ENCODE measurements at places on chromosomes 5 and 9.

DNA sequence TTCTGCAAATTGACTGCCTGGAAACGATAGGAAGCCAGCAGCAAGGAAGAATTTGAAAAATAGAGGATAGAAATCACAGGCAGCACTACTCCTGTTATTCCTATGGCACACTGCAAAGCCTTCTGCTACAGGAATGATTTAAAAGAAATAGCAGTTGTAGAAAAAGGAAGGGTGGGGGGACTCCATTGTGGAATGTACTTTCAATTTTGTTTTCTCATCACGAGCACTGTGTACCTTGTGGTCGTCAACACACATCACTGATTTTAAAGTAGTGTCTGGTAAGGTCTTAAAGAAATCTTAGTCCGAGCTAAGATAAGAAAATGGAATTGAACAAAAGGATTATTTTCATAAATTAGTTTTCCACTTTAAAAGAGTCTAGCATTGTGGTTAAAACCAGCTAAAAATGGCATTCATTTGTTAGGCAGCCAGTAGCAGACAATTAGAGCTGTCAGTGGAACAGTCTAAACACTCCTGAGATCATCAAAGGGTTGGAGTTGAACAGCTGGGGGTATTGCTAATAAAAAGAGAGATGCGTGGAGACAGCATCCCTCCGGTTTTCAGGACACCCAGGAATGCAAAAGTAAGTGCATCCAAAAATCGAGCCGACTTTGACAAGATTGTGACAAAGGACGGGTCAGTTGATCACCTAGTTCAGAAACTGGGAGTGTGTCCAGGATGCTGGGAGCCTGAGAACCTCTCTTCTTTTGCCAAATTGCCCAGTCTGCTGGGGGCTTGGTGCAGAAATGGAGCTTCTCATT, 97.8 kb upstream of the WWC1 start:
- DNase-seq: no peak

GRCh38 chr5:160921-161802, 30.1 kb upstream of the LRRC14B start:
- no peak for DNase-seq

DNA sequence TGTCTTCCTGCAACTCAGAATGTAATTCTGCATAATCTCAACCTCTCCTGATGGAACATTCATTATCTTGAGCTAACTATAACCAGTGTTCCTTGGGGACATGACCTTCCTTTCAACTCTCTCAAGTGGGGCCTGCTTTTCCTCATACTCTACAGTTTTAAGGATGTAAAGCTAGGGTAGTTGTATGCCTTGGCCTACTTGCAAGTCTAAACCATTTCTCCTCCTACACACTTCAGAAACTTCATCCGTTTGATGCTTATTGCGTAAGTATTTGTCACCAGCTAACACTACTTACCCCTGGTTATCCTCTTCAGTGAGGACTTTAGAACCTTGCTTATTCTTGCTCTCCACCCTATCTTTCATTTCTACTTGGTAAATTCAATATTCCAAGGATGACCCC, 548.9 kb downstream of the HINT1 start:
- DNase-seq: no peak

- no peak for DNase-seq
Measured at GRCh38 chr5:32520972-32521371, 64.4 kb upstream of the SUB1 start.

DNA sequence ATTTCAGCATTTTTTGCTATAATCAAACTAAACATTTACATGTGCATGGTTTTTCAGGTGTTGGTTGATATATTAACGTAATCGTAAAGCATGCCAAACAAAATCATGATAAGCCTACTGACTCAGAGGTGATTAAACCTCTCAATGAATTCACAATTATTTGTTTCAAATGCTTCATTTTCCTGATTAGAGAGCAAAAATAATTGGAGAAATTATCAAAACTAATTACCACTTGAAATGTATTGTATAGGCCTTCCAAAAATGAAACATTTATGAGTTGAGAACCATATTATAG, 45.7 kb upstream of the JMY start:
- no peak for DNase-seq

GRCh38 chr5:136906545-136906944, 541.2 kb upstream of the TRPC7 start:
- DNase-seq: no peak

DNA sequence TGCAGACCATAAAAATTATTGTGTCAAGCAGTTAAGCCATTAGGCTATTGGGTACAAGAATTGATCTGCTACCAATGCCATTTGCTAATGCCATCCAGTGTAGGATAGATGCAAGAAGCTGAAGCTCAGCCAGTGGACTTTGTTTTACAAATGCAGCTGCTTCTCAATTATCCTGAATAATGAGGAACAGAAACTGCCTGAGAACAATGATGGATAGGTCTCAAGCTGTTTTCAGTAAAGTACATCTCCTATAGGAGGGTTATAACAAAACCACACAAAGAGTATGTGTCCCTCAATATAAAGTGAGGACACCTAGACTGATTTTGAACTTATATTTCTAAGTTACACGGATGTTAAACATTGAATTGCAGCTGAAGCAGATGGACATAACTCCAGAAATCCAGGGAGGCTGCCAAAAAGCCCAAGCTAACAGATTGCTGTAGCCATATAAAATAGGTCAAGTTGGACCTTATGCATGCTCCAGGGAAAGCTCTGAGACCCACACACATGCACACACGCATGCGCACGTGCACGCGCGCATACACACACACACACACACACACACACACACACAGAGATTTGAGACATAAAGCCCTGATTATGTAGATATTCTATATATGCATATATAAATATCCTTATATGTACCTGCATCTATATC, 482.7 kb upstream of the CD180 start:
- DNase-seq: no peak

- DNase-seq: no peak
Measured at GRCh38 chr5:17426104-17426749, 71.8 kb upstream of the TAF11L2 start.

DNA sequence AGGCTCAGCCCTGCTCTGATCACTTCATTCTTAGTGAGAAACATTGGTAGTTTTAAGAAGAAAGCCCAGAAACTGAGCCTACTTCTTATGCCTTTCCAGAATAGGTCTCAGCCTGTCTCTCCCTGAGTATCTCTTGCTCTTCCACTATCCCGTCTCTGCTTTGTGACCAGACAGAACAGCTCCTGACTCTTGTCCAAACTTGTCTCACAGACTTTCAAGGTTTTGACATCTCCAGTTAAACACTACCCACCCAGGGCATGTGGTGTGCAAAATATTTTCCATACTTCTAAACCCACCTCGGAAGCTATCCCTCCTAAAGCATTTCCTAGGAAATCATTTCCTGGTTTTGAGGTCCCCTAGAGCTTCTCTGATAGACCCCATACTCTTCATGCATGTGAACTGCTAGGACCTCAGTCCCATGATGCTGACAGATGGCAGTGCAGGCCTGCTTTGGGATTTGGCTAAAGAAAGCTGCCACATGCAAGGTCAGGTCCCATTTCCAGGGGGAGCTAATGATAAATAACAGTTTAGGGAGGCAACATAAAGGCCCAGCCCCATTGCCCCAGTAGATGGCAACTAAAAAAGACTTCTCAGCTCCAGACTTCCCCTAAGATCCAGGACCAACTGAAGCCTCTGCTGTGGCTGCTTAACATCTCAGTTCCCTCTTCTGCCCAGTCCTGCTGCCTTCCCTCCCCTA, 211.5 kb downstream of the MED10 start:
- no peak for DNase-seq

DNA sequence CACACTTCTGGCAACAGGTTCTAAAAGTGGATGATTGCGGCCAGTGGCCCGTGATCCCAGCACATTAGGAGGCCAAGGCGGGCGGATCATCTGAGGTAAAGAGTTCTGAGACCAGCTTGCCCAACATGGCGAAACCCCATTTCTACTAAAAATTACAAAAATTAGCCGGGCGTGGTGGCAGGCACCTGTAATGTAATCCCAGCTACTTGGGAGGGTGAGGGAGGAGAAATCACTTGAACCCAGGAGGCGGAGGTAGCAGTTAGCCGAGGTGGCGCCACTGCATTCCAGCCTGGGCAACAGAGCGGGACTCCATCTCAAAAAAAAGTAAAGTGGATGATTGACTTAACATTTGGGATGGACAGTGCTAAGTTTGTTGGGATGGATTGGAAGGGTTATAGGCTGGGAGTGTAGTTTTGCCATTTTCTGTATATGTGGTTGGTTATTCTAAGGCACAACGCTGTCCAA, 3.4 kb downstream of the MATR3 start:
- DNase-seq: no peak

DNA sequence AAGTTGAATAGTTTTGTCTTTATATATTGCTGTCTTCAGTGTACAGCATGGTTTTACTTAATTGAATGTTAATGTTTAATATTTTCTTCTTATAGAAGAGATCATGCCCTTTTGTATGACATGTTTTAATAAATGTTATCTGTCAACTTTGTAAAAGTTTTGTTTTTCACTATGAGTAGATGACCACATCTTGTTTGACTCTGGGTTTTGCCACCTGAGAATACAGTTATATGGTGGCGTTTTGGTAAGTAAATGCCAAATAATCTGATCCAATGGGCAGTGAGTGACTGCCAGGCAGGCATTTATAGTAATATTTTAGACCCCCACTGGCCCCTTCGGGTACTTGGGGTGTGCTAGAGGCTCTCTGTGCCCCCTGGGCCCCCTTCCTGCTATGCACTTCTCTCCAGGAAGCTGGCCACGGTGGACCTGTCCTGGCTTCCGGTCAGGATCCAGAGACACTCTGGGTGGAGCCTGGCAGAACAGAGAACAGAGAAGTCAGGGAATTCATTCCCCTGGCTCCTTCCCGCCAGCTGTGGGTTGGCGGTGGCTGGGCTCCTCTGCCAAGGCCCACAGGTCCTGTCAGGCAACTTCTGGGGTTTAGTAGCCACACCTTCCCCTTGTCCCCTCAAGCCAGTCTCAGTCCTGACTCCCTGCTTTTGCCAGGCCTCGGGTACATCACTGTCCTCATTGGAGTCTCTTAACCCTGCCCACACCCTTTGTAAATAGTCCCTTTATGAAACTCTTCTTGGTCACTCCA, 22.2 kb upstream of the ZBTB34 start:
- DNase-seq: no peak

DNA sequence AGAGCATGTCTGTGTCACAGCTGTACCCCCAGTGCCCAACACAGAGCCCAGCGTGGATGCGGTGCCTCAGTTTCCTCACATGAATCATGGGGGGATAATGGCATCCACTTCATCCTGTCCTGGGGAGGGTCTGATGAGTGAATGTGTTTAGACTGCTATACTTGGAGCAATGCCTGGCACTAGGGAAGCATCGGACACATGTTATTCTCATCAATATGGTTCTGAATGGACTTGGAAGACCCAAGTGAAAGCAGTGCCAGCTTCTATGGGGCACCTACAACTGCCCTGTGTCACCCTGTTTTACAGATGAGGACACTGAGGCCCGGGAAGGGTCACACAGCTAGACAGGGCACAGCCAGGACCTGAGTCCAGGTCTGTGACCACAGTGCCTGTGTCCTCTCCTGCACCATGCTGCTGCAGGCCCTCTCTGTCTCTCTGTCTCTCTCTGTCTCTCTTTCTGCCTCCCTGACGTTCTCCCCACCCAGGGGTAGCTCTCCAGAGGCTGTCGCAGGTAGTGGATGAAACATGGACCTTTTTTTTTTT, 42.3 kb upstream of the NEK6 start:
- no peak for DNase-seq

GRCh38 chr9:133067006-133067405, 5.2 kb downstream of the CEL start:
- DNase-seq: no peak

DNA sequence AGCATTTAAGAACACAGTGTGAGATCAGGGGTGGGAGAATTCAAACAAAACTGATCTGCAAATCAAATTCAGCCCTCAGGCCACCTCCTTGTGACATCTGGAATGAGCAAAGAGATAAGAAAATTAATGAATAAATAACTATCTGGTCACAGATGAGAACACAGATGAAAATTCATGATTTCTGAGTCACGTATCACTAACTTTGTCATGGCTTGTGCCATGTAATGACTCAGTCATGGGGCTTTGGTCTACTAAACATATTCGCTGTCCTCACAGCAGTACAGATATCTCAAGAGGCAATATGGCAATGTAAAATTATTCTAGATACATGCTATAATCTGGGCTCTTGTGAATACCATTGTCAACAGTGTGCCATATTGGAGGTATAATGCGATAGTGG, 274.4 kb downstream of the MAN2A1 start:
- DNase-seq: no peak

DNA sequence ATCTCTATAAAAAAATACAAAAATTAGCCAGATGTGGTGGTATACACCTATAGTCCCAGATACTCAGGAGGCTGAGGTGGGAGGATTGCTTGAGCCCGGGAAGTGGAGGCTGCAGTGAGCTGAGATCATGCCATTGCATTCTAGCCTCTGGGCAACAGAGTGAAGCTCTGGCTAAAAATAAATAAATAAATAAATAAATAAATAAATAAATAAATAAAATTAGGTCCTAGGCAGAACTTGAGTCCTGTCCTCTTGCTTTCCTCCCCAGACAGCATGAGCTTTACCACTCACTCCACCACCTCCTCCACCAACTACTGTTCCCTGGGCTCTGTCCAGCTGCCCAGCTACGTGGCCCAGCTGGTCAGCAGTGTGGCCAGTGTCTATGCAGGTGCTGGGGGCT, 31.6 kb upstream of the SPZ1 start:
- DNase-seq: no peak

- no peak for DNase-seq
Measured at GRCh38 chr5:84585218-84585617, 200.5 kb upstream of the EDIL3 start.

DNA sequence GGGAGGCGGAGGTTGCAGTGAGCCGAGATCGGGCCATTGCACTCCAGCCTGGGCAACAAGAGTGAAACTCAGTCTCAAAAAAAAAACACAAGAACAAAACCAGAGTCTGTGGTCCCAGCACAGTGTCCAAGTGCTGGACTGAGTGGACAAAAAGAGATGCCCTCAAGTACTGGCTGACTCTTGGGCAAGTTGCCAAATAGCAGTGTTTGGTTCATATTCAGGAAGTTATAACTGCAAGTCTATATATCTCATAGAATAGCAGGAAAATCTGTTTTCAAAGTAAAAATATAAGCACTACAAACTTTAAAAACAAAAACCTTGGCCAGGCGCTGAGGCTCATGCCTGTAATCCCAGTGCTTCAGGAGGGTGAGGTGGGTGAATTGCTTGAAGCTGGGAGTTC, 7.3 kb downstream of the HABP4 start:
- DNase-seq: no peak

- DNase-seq: no peak
Measured at GRCh38 chr5:56569566-56569965, 245.8 kb upstream of the MAP3K1 start.

DNA sequence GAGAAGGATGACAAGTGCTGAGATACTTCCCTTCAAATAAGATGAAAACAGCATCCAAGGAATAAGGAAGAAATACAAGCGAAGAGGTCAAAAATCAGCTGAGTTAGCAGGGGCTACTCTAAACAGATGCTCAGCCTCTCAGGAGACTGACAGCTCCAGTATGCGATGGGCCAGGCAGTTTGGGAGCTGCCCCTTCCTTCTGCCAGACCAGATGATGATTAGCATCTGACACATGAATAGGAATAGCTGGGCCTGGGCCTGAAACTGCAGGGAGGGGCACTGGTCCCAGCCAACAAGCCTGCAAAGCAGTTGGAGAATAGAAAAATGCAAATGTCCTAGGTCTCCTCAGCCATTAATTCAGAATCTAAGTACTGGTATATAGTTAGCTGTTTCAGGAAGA, 13.1 kb upstream of the MAP3K1 start:
- no peak for DNase-seq

GRCh38 chr9:137058521-137059234, 4.8 kb upstream of the ENTPD2 start:
- DNase-seq: no peak

- no peak for DNase-seq
Measured at GRCh38 chr5:174064171-174064570, 18.7 kb downstream of the NSG2 start.

GRCh38 chr5:90134381-90134780, 275.2 kb downstream of the CETN3 start:
- DNase-seq: no peak
